ENCODE measurements at places on chromosomes 2 and 18.

DNA sequence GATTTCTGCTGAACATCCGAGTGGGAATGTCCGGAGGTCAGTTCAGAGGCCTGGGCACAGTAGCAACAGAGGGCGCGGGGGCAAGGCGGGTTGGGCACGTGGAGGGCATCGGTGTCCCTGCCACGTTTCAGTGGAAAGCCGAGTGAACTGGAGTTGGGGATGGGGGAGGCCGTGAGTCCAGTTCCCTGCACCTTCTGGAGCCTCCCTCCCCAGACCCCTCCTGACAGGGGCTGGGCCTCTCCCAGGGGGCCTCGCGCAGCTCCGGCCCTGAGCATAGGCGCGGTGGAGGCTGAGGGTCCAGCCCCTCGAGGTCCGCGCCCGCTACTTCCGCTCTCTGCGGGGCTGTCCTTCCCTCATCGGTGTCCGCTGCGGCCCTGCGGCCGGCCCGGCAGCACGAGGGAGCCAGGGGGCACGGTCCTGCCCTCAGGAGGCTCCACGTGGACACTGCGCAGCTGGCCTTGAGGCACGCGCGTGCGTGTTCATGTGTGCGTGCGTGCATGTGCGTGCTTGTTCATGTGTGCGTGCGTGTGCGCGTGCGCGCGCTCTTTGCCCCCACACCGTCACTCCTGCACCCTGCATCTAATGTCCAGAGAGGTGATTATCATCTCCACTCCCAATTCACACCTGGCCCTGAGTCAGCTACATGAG, 50.2 kb downstream of the PLEKHB2 start:
- DNase-seq = no peak

DNA sequence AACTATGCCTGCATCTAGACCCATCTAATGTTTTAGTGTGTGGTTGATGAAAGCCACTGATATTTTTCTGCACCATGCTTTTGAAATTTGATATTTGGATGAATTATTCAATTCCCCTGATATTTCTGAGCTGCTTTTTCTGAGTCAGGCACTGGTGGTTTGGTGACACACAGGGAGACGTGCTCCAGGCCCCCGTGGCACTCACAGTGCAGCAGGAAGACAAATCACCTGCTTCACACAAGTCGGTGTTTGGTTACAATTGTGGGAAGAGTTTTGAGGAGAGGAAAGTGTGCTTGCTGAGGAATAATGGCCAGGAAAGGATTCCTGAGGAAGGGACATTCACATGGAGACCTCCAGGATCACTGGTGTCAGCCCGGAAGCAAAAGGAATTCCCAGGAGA, 179.7 kb downstream of the ACKR3 start:
- no peak for DNase-seq

- no peak for DNase-seq
Measured at GRCh38 chr2:25539136-25539535, 134.2 kb downstream of the DTNB start.

DNA sequence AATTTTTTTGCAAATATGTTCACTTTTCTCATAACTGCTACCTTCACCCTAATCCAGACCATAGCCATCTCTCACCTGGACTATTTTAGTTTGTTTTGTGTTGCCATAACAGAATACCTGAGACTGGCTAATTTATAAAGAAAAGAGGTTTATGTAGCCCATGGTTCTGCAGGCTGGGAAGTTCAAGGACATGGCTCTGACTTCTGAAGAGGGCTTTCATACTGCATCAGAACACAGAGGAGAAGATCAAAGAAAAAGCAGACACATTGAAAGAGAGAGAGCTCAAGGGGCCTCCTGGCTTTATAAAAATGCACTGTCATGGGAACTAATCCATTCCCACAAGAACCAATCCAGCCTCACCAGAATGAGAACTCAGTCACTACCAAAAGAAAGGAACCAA, 25.0 kb upstream of the DDX18 start:
- DNase-seq = no peak

GRCh38 chr2:189559579-189560272, 20.9 kb downstream of the SLC40A1 start:
- no peak for DNase-seq

GRCh38 chr2:164287056-164287455, 334.2 kb downstream of the GRB14 start:
- DNase-seq = no peak

GRCh38 chr2:130767408-130767775, 12.1 kb downstream of the AMER3 start:
- DNase-seq = no peak

DNA sequence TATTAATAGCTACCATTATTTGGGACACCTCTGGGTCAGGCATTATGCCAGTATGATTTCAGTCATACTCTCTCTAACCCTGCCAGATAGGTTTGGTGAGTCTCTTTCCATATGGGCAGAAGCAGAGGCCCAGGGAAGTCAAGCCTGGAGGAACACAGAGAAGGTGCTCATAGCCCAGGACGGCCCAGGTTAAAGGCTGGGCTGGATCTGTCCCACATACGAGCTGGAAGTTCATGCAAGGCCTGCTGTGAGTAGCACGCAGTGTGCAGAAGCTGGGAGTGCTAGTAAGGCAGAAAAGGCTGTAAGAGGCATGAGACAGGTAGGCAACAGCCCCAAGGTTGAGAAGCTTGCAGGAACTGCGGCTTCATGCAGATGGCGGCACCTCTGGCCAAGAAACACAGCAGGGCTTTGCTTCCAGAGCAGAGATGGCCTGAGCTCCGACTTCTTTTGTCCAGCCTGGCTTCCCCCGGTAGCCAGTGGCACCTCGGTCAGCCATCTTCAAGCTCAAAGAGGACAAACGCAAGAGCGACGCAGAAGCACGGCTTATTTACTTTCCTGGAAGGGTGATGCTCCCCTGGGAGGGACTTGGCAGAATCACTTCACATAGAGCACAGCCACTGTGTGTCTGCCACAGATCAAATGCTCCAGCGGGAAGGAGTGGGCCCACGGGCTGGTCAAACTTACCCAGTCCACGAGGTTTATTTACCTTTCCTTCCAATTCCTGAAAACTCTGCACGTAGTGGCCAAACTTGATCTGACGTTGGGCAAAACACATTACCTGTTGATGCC, 58.5 kb upstream of the MAP4K4 start:
- no peak for DNase-seq

GRCh38 chr2:131724019-131724418, 196.3 kb downstream of the CCDC74A start:
- DNase-seq = no peak

GRCh38 chr2:236553522-236553921, 16.1 kb upstream of the ACKR3 start:
- DNase-seq = no peak

DNA sequence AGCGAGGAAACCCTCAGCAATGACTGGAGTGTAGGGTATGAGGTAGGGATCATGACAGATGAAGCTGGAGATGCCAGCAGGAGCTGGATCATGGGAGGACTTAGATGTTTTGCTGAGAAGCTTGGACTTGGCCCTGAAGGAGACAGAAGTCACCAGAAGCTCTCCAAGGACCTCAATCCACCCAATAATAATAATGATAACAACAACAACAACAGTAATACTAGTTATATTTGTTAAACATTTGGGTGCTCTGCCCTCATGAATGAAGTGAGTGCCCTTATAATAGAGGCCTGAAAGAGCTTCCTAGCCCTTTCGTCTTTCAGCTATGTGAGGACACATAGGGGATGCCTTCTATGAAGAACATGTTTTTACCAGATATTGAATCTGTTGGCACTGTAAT, 163.9 kb downstream of the DDX1 start:
- DNase-seq = no peak

- DNase-seq = no peak
Measured at GRCh38 chr2:32231959-32232358, 32.7 kb downstream of the NLRC4 start.

DNA sequence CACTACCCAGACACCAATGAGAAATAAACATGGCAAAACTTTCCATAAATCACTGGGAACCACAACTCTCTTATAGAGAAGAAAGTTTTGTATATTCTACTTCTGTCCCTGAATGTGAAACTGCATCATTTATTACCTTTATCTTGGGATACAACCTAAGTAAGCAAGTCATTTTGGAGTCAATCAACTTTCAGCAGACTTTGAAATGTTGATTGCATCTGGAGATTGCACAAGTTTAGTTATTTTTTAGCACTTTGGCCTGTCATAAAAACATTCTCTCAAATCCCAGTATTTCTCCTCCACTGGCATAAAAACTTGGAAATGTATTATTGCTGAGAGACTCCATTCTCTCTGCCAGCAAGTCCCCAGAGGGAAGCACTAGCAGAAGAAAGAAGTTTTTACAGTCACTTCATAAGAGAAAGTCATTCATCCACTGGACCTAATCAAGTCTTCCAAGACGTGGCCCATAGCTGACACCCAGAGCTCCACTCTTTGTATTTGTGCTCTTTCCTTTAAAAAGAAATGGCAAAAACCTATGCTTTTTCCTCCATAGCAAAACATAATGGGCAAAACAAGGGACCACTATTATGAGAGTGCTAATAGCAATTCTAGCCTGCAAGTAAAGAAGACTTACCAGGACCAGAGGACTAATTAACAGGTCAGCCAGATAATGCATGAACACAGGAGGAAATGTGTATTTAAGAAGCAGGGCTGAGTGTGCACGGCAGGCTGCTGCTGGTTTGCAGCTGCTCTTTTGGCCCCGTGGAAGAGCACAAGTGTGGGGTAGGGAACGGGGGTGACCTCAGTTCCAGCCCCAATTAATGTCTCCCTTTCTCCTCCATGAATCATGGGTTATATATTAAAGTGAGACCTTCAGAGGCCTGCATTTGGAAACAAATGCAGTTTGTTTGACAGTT, 171.5 kb downstream of the INO80D start:
- DNase-seq = no peak

DNA sequence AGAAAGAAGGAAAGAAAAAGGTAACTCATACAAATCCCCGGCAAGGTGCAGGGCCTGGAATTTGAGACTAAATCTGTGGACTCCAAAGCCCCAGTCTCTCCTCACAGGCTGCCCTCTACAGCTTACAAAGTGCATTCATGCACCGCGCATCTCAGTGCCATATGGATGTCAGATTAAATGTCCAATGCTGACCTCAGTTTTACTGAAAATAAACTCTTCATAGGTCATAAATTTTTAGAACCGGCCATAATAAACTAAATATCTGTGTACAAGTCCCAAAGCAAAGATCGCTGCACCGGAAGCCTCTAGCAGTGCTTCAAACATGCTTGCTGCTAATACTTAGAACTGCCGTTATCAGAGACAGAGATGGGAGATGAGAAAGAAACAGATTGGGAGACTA, 17.7 kb downstream of the ST6GAL2 start:
- no peak for DNase-seq

DNA sequence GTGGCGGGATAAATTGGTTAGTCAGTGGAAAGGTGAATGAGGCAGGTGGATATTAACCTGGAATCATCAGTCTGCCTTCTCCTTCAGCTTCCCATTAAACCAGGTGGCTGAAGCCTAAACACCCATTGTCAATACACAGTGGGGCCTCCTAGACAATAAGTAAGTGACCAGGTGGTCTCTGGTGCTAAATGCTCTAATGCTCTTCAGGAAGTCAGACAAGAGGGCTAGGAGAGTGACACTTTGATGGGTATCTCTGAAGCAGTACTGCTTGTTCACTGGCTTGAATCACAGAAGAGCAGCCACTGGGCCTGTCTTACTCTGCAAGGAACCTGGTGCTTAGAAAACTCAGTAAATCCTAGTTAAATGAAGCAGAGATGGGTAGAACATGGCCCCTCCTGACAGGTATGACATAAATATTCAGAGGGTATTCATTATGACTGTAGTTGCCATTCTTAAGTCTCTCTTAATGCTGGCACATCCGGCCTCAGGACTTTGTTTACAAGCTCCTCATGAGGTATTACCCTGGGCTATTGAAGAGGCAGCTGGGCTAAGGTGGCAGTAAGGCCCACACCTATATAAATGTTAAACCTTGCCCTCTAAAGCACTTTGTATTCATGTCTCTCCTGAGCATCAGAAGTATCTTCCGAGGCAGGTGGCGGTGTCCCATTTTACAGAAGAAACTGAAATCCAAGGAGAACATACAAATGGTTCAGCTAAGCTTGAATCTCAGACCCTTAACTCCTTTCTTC, 104.9 kb downstream of the NCK2 start:
- no peak for DNase-seq

- no peak for DNase-seq
Measured at GRCh38 chr2:238489896-238490295, 63.2 kb downstream of the ASB1 start.

DNA sequence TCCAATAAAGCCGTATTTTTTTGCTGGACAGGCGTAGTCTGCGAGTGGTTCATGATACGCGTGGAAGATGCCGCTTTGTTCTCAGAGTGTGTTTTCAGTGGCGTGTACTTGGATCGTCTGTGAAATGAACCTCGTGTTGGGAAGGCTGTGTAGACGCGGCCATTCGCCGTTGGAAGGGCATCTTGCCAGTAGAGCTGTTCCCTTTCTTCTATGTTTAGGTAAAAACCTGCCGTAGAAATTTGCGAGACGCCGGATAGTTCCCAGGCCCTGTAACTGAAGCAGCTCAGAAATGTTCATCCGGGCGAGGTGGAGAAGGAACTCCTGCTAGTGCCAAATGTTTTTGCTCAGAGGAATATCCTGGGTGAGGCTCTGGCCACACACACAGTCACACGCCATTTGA, 133.6 kb downstream of the NFATC1 start:
- no peak for DNase-seq

All from effector CD8-positive, alpha-beta T cell (primary cell).